ENCODE measurements at places on chromosomes 5 and 9.

DNA sequence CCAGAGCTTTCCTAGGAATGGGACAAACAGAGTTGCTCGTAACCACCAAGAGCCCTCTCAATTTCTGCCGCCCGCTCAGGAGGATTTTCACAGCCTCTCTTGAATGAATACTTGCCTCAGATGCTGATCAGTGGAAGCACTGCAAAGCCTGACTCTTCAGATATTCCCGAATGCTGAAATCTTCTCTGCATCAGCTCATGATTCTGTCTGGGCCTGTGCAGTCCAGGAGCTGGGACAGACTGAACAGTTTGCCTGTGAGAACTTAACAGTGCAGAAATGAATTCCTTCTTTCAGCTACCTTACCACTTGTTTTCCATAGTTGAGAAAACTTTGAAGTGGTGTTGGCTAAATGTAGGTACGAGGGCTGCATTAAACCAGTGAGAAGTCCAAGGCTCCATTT is 17.1 kb downstream of the ZNF462 start:
- no peak for DNase-seq

- no peak for DNase-seq
Observed at GRCh38 chr5:140349244-140349643, 2.8 kb upstream of the HBEGF start.

GRCh38 chr5:9516591-9516990 is 29.3 kb downstream of the SEMA5A start:
- peak; percentile 27 for DNase-seq

DNA sequence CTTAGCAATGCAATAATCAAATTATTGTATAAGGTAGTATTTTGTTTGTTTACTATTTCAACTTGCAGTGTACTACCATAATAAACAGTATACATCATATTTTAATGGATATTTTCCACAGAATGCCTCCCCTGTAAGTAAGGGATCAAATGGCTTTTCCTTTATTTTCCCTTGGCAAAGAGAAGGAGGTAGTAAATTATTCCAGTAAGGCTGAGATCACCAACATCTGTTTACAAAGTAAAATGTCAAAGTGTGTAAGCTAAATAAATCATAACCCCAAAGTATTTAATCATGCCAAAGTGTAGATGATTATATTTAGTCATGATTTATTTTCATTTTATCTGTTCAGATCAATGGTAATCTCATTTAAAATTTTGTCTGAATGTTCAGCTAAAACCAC is 537.6 kb downstream of the PRDM9 start:
- DNase-seq: no peak

DNA sequence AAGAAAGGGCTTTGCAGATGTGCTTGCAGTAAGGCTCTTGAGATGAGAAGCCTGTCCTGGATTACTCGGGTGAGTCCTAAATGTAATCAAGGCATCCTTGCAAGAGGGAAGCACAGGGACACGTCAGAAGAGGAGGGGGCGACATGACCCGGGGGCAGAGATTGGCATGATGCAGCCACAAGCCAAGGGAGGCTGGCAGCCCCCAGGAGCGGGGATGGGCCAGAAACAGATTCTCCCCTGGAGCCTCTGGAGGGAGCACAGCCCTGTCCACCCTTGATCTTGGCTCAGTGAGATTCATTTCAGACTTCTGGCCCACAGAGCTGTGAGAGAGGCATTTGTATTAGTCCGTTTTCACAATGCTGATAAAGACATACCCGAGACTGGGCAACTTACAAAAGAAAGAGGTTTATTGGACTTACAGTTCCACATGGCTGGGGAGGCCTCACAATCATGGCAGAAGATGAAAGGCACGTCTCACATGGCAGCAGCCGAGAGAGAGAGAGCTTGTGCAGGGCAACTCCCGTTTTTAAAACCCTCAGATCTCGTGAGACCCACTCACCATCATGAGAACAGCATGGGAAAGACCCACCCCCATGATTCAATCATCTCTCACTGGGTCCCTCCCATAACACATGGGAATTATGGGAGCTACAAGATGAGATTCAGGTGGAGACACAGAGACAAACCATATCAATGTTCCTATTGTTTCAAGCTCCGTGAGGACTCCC is 76.1 kb downstream of the ADAMTS2 start:
- DNase-seq: no peak

GRCh38 chr9:89513837-89514236 is 15.9 kb upstream of the SEMA4D start:
- DNase-seq: no peak

GRCh38 chr9:18255747-18256146 is 218.2 kb upstream of the ADAMTSL1 start:
- DNase-seq: no peak

DNA sequence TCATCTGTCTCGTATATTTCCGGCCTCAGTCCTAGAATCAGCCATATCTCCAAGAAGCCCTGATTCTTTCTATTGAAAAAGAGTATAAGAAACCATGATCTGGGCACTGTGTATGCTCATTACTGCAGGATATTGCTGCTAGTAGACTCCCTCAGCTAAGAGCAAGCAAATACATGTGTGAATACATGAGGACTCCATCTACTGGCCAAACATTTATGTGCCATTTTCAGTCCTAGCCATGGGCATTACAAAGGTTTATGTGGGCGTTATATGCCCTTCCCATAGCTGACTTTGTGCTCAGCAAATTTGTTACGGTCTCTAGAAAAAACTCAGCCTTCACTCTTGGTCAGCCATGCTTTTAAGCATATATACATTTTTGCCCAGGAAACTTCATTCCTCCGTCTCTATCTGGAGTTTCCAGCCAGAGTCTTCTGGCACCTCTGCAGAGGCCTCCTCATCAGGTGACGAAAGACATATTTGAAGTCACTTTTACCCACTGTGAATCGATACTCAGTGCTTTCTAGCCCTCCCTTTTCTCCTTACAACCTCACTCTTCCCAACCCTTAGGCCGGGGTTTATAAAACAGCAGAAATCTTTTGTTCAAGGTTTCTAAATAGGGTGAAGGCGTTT is 1495.6 kb upstream of the CDH6 start:
- peak; percentile 51 for DNase-seq

DNA sequence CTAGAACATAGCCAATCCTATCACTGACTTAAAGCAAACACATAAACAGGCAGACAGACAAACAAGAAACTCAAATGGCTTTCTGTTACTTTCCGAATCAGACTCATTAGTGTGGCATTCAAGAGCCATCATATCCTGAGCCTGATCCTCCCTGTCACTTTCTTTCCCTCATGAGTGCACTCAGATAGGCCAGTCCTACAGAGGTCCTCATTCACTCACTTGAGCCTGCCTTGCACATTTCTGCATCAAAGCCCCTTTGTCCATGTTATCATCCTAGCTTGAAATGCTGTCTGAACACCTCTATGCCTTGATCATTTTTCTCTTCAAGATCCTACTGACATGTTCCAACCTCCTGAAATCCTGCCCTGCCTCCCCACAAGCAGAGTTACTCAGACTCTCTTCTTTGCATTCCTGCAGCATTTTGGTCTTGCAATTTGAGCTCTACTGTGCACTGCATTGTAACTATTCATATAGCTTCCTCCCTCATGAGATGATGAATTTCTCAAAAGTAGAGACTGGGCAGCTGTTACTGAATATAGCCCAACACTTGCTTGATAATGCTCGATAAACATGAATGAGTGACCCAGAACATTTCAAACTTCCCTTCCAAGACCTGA is 126.9 kb downstream of the PALM2AKAP2 start:
- DNase-seq: no peak

DNA sequence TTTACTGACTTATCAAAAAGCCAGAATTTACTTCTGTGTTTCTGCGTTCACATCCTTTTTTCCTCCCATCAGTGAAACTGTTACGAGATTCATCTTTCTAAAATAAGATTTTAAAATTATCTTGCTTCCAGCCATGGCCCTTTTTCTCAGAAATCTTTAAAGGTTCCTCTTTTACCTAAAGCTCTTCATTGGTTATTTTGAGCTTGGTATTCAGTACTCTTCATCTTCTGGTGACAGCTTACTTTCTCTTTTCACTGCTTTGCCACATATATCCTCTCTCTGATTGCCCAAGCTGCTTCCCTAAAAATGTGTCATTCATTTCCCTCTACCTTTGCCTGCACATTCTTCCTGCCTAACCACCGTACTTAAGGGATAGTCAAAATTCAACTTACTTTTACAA is 32.3 kb downstream of the TGFBR1 start:
- no peak for DNase-seq

- peak; percentile 68 for DNase-seq
Observed at GRCh38 chr9:68704814-68705530, at the start of gene PIP5K1B. Gene PIP5K1B (plus strand): TSS chr9:68705240. CDS start chr9:68822615, 117,375 bp downstream.

DNA sequence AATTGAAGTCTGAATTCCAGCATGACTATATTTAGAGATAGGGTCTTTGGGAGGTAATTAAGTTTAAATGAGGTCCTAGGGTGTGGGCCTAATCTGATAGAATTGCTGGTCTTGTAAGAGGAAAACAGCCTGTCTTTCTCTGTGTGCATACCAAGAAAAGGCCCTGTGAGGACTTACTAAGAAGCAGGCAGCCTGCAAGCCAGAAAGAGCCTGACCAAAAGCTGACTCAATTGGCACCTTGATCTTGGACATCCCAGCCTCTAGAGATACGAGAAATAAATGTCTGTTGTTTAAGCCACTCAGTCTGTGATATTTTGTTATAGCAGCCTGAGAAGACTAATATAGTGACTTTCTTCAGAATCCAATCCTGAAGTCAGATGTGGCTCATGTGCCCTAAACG is 14.6 kb downstream of the ARL14EPL start:
- no peak for DNase-seq

GRCh38 chr9:90037146-90037797 is 432.5 kb downstream of the GADD45G start:
- no peak for DNase-seq

GRCh38 chr9:89889865-89890264 is 285.1 kb downstream of the GADD45G start:
- DNase-seq: no peak

DNA sequence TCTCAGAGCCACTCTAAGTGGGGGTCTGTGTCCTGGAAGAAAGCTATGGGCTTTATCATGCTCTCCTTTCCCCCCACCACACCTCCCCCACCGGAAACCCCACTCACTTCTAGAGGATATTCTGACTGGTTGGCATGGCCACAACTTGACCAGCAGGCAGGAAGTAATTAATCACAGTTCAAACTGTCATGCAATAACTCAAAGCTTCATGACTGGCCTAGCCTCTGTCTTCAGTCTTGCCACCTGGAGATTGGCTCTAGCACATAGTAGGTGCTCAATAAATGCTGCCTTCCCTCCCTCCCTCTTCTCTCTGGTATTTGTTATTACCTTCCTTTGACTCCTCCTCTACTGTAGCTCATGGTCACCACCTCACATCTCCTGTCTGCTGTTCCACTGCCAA is 124.7 kb downstream of the GABBR2 start:
- DNase-seq: no peak

DNA sequence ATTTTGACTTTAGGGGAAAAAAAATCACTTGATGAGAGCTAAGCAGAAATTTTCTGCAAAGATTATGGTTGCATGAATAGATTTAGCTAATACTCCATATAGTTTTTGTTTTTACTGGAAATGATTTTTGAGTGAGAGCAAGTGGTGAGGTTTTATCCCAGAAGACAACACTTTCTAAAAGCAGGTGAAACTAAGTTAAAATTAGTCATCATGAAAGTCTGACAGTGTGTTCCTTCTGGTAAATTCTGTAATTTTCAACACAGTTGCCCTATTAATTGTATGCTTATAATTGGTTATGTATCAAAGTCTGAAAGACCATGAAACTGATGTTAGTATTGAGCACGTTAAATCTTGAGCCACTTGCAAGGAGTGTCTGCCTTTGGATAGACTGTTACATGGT is 91.5 kb downstream of the SMARCA2 start:
- no peak for DNase-seq

DNA sequence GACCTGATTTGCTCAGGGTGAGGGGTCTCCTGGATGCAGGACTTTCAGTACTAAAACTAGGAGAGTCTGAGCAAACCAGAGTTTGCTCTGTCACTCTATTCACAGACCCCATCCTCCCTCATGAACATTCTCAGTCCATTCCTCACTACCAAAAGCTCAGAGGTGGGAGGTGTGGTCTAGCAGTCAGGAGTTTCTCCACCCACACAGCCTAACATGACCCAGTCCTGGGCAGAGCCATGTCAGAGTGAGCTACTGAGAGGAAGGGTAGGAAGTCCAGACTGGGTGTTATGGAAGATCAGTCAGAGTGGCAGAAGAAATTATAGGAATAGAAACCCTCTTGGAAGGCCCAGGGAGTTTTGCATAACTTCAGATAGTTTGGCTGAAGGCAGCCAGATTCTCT is 113.3 kb upstream of the GRAMD2B start:
- DNase-seq: no peak

GRCh38 chr5:34535944-34536623 is 120.0 kb upstream of the RAI14 start:
- no peak for DNase-seq

GRCh38 chr5:167207081-167207480 is 1084.4 kb upstream of the WWC1 start:
- DNase-seq: no peak

- DNase-seq: no peak
Observed at GRCh38 chr5:33408816-33409215, 31.9 kb upstream of the TARS1 start.

DNA sequence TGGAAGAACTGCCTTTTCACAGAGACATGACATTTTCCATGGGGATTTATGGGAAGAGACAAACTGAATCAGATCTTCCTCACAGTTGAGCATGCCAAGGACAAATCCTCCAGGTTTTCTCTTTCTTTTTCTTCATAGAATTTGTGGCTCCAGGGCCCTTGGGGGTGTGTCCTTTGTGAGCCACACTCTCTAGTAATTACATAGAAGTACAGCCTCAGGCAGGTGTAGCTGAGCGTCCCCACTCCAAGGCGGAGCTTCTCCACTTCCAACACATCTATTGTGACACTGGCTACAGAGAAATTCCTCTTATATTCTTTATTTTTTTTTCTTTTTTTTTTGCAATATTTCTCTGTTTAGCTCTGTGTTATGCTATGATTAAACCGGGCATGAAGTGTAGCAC is 420.5 kb upstream of the CD180 start:
- no peak for DNase-seq

Measured in NCI-H82 (cell line).